ENCODE measurements at places on chromosomes 6 and 20.

DNA sequence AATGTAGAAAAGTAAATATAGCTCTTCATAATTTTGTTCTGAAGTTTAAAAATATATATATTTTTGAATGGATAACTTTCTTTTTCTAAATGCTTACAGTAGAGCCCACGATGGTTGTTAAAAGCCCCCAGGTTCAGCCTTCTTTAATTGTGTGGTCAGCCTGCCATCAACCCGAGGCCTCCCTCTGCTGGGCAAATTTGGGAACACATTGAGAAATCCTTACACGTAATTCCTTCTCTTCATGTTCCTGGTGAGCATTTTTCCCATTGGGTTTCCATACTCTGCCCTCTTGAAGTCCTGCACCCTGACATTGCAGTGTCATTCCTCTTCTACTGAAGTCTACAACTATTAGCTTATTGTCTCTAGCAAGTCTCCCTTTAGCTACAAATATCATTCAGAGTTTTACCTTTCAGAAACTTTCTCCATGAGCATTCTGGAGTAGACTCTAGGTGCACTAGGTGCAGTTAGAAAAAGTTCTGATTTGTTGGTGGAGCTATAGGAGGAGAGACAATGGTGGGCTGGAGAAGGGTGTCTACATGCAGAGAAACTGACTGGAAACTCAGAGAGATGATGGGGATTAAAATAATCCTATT, 40.6 kb downstream of the TRIM38 start:
- DNase-seq = peak; percentile 62

DNA sequence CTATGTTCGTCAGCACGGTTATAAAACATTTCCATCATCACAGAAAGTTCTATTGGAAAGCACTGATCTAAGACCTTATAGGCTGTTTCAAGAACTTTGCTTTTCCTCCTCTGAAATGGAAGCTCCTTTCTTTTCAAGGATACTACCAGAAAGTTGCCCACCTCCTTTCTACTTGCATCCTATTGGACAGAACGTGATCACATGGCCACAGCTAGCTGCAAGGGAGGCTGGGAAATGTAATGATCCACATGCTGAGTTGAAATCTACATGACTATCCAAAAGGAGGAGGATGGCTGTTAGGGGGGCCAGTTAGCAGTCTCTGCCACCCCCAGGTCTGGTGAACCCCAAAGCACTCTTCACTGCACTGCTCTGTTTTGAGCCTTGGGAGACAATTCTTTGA, 3.3 kb downstream of the SFTA2 start:
- no peak for DNase-seq

DNA sequence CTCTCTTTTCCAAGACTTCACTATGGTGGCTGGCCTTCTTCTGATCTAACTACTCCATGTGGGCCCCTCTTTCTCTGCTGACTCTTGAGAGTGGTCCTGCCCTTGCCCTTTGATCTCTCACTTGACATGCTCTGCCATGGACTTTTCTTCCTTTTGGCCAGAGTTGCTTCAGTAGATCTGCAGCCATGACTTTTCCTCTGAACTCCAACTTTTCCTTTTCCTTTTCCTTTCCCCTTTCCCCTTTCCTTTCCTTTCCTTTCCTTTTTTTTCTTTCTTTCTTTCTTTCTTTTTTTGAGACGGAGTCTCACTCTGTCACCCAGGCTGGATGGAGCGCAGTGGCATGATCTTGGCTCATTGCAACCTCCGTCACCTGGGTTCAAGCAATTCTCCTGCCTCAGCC, 88.5 kb downstream of the JAG1 start:
- DNase-seq = no peak

- no peak for DNase-seq
These were observed 22.8 kb upstream of the PCMTD2 start for GRCh38 chr20:64232794-64233193.

DNA sequence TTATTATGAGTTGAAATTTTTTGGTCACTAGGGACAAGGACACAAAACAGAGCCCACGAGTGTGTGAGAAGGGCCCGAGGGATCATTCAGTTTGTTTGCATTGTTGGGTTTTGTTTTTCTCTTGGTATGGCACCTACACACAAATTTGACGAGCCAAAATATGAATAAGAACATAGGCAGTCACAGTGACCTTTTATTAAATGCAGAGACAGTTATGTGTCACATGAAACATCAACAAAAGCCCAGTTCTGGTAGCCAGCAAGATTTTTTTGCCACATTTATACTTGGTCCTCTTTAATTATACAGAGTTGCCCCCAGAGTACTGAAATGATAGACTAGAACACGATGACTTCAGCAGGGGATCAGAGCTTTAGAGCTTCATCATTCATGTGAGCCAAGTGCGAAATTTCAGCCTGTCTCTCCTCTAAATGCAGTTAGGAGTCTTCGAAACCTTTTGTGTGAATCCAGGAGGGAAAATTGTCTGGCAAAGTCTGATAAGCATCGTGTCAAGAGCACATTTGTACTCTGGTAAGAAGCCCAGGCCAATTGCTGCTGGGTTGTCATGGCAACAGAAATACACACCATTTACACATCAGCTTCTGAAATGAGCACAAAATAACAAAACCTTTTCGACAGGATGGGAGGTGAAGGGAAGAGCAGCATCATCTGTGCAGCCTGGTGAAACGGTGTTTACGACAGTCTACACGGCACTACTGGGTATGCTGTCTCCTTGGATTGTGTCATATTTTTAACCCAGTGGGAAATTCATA, 79.2 kb upstream of the RIPOR2 start:
- peak; percentile 6 for DNase-seq

DNA sequence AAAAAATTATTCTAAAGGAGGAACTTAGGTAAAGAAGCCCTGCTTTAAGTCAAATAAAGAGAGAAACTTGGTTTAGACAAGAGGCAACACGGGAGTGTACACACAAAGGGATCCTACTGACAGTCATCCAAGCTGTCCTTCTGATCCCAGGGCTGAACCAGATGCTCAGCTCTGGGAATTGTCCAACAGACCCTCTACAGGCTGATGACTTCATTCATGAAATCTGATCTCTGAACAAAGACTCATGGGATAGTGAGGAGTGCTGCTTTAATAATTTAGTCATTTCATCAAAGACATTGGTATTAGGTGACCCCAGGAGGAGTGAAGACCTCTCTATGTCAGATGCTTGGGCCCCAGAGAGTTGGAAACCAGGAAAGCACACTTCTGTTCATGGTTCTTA, 65.6 kb upstream of the ARMH2 start:
- DNase-seq = no peak

- no peak for DNase-seq
These were observed 259.5 kb upstream of the JARID2 start for GRCh38 chr6:14986370-14986769.

DNA sequence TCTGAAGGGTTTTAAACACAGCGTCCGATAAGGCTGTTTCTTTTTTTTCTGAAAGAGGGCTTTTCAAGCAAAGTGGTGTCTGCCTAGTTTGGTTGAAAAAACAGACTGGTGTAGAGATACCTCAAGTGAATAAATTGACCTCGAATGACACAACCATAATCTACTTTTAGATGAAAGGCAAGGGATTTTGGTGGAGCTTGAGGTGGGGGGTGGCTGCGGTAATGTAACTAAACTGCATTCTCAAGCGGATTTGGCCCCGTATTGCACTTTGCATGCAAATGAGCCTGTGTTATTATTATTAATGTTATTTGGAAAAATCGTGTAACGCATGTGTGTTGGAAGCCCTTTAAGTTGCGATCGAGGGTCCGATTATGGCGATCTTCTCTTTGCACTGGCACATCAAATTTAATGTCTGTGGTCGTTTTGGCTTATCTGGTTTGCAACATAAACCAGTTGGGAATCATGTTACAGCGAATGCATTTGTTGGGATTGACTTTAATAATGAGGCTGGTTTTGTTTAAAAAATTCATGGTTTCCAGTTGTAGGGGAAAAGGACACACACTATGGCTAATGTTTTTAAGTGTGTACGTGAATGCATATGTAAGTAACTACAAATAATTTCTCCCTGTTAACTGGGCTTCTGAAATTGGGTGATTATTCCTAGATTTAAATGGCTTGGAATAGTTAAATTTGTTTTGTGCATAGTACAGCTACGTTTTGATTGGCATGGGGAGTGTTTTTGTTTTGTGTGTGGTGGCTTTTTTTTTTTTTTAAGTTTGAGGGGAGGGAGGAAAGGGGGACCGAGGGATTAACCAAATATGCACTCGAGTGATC, 1.0 kb downstream of the JARID2 start:
- no peak for DNase-seq

DNA sequence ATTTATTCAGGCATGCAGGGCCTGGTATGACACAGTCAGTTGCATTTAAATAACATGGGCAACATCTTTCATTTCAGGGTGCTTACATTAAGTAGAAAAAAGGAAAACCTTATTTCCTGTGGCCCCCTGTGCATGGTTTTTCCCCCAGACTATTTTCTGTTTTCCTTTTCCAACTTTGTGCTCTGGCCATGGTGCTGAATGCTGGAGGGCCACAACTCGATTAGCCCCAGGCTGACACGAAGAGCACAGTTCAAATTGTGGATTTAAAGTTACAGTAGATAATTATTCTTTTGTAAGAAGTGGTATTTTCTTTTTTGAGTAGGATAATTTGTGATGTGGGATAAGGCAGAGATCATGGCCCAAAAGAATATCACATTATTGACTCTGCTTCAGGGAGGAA, 332.0 kb downstream of the HAO1 start:
- DNase-seq = no peak

DNA sequence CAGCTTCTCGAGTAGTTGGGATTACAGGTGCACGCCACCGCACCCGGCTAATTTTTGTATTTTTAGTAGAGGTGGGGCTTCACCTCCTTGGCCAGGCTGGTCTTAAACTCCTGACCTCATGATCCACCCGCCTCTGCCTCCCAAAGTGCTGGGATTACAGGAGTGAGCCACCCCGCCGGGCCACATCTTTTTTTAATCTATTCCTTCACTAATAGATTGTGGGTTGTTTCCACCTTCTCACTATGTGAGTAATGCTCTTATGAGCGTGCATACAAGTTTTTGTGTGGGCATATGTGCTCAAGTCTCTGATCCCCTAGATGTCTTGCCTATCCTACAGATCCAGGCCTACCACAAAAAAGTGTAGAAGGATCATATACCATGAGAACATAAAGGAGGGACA, 30.7 kb downstream of the CARMIL1 start:
- no peak for DNase-seq

DNA sequence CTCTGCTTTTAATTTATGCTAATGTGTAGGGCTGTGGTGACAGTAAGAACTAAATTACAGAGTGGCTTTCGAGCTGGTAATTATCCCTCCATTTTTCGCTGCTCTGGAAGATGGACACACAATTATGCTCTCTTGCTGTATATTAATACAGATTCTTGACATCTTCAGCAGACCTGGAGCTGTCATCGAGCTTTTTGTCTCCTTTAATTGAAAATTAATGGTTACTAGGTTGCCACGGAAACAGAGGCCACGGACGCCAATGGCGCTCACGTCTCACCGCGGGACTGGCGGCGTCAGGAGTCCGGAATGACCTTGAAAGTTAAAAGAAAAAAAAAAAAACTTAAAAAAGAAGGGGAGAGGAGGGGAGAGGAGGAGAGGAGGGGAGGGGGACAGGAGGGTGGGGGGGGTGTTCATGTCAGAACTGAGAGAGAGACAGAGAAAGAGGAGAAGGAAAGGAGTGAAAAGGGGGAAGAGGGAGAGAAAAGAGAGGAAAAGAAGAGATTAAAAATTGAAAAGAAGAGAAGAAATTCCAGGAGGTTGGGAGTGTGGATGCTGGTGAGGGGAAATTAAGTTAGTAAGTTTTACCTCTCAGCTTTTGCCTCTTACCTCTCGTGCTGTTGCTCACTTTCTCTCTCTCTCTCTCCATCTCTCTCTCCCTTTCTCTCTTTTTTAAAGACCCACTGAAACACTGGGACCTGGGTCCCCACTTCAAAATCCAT, 22.1 kb upstream of the FOXP4 start:
- DNase-seq = no peak

DNA sequence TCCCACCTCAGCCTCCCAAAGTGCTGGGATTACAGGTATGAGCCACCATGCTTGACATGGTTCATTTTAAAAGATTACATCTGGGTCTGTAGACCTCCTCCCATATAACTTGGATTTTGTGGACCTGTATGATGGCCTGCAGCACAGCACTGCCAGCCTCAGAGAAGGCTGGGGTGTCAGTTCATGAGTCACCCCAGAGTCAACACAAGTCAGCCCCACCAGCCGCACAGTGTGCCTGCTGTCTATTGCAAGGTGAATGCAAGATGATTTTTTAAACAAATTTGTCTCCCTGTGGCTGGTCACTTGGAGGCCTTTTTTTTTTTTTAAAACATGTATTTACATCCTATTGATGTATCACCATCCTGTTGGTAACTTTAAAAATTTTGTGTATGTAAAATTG, 76.7 kb downstream of the RREB1 start:
- no peak for DNase-seq

DNA sequence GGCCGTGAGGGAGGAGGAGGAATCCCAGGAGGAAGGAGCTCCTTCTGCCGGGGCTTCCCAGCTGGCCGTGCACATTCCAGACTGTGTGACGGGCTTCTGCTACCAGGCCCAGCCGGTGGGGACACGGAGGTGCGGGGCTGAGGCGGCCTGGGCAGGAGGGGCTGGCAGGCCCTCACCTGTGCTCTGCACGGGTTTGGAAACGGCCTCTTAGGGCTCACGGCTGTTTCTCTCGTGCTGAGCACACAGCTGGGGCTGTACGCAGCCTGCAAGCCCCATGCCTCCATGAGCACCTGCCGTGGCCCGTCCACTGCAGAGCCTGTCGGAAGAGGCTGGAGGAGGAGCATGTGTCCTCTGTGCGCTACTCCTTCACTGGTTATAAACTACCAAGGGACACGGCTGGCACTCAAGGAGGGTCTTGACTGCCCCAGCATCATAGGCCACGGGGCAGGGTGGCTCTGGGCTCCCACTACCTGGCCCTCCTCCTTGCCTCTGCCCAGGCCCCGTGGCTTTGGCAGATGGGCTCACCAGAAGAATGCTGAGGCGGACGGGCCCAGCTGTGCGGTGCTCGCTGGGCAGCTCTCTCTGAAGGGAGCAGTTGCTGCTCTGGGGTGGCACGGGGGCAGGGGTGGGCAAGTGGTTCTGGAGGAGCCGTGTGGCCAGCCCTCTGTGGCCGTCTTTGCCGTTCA, 15.8 kb downstream of the NPEPL1 start:
- DNase-seq = no peak

DNA sequence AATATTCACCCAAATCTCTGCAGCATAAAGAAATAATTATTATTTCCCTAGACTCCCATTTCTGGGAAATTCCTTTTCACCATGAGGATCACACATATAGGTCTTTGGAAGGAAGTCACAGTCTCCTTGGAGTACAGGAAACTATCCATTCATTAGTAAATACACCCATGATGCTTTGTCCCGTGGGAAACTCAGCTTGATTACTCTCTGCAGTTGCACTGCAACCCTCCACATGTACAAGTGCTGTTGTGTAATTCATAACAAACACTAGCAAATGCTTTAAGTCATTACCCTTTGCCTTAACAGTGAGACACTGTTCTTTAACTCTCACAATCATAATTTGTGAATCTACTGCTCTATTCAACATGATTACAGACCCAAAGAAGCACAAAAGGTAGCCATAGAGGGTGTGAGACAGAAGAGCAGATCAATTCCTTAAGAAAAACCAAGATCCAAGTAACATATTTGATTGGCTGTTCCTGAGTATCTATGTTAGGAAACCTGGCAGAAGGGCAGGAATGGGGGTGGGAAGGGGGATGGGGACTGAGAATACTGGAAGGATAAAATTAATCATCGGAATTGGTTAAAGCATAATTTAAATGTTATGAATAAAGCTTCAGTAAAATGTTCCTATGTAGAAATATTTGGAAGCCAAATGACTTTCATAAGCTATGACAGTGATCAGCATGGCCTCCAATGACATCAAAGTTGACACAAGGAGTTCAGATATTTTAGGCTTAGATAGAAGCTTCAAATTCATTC, 268.0 kb downstream of the HACE1 start:
- DNase-seq = no peak

Data from A549 (cell line).